ENCODE measurements at places on chromosomes 5 and 9.

DNA sequence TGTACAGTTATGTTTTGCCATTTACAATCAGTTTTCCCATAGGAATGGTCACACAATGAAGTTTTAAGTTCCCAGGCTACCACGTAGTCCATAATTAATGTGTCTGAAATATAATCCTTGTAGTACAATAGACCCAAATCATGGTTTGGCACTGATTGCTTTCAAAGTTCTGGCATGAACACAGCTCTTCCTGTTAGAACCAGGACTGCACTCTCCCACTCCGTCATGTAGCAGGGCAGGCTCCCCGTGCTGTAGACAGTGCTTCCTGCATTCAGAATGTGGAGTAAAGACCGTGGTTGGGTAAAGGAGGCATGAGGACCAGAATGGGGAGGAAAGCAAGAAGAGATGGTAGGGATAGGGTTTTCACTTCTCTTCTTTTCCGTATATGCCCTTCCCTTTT, 4.0 kb downstream of the SEC61B start:
- no peak for DNase-seq

GRCh38 chr9:37941253-37941652, 37.3 kb upstream of the SLC25A51 start:
- no peak for DNase-seq

DNA sequence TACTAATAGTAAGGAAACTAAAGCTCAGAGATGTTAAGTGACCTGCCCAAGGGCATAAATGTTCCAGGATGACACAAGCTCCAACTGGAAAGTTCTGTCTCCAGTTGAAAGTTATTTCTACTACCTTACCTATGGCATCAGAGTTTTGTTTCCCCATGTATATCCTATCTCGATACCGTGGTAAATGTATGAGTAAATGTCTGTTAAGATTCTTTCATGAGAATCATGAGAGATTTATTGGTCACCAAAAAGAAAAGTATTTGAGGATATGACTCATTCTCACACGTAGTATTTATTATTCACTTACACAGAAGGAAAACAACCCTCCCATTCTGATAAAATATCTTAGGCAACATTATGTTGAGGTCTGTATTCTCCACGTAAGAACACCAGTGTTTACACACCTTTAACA, 11.1 kb upstream of the SHOC1 start:
- DNase-seq = no peak

GRCh38 chr5:72662305-72662704, 154.2 kb upstream of the TNPO1 start:
- no peak for DNase-seq

DNA sequence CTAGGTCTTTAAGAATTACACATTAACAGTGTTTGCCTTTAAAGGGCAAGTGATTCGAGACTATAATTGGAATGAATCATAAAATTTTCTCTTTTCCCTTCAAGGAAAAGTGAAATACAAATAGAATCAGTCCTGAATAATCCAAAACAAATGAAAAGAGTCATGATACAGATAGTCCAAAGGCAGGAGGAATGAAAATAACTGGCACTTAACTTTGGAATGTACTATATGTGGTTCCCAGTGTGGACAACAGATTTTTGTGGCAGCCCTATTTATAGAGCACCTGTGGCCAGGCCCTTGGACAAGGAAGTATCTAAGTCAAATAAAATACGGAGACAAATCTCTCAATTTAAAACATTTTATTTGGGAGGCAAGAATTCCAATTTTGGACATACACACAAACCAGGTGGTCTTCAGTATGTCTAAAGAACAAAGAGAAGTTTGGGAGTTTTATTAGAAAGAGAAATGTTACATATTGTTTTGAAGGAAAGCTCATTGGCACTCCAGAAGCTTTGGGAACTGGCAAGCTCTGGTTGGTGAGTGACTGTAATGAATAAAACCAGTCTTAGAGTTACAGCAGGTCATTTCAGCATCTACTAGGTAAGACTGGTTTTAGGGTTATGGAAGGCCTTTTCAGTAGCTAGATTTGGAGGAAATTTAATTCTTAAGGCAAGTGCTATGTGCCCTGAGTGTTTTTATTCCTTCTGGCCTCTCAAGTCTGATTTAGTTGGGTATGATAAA, 116.0 kb upstream of the PAM start:
- DNase-seq = no peak

GRCh38 chr5:76467216-76467615, 64.1 kb downstream of the IQGAP2 start:
- no peak for DNase-seq

- DNase-seq = no peak
These were observed 65.0 kb downstream of the KIAA1958 start for GRCh38 chr9:112551641-112552040.

GRCh38 chr5:100840789-100841188, 62.3 kb downstream of the ST8SIA4 start:
- DNase-seq = no peak

GRCh38 chr9:131841765-131842318, 102.0 kb upstream of the RAPGEF1 start:
- no peak for DNase-seq

GRCh38 chr5:19608444-19609002, 379.5 kb downstream of the CDH18 start:
- DNase-seq = no peak

DNA sequence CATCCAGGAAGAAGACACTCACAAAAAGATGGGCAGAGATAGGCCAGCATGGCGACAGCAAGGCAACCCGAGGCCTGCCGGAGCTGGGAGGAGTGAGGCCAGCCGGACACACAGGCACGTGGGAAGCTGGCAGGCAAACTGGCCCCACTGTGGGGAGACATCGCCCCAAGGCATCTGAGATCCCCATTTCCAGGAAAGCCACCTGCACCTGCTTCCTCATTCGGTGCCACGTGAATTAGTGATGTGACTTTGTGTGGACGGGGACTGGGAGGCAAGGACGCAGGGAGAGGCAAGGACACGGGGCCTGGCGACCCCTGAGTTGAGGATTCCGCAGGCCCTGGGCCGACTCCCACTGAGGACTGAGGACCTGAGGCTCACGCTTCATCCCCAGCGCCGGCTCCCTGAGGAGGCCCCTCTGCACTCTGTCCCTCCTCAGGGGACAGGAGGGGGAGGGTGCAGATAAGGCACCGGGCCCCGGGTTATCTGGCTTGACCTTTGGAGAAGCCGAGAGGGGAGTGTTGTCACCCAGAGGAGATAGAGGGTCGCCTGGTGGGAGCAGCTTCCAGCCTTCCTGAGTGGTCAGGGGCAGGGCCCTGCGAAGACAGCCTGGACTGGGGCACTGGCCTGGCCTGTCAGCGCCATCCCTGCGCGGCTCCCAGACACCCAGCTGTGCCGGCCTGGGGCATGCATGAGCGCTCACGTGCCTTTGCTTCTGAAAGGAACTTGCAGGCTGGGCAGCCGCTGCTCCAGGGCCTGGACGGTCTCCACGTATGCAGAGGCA, 39.7 kb downstream of the NDUFS6 start:
- DNase-seq = no peak

- no peak for DNase-seq
These were observed 561 bp downstream of the SEC61B start for GRCh38 chr9:99222416-99223270.

- no peak for DNase-seq
These were observed 306.8 kb downstream of the ZNF608 start for GRCh38 chr5:124439609-124440008.

DNA sequence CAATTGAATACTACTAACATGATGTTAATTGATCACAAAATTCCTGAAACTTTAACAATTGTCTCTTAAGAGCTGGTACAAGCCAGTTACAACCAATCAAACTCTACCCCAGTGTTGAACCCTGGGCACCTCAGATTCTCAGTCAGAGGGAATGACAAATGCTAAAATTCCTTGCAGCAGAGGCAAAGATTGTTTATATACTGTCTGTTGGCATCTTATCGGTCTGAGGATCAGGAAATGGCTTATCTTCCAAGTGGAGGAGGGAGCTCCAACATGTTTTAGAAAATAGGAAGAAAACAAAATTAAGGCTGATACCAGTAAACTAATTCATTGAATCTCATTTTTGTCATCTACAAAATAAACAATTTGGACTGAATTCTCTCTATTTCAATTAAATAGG, 527.8 kb upstream of the ZNF608 start:
- no peak for DNase-seq

GRCh38 chr5:78467752-78468357, 107.4 kb downstream of the SCAMP1 start:
- no peak for DNase-seq

DNA sequence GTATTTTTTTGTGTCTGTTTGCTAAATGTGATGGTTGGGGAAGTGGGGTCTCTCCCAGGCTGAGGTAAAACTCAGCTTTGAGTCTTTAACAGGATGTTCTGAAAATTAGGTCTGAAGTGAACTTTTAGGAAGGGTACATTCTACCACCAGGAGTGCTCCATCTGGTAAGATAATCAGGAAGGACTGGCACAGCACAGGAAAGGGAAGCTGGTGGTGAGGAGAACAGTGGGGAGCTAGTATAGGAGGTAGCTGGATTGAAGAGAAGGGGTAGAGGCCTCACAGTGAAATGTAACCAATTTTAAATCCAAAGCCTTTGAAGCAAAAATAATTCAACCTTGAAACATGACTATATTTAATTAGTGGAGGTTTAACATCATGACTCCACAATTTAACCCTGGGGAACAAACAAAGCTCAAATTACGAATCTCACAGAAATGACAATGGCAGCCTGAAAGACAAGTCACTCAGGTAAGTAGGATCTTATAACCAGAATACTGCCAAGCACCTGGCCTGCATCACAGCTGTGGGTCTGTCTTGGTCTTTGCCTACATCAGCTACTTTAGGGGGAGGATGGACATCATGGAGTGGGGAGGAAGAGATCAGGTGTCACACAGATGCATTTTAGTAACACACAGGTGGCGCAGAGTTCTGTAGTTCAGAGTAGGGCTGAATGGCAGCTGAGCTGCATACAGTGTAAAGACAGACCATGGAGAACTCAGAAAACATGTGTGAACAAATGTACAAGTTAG, 445.3 kb downstream of the DMRT2 start:
- no peak for DNase-seq

GRCh38 chr5:178240341-178240741, 7.7 kb upstream of the PHYKPL start:
- DNase-seq = no peak

DNA sequence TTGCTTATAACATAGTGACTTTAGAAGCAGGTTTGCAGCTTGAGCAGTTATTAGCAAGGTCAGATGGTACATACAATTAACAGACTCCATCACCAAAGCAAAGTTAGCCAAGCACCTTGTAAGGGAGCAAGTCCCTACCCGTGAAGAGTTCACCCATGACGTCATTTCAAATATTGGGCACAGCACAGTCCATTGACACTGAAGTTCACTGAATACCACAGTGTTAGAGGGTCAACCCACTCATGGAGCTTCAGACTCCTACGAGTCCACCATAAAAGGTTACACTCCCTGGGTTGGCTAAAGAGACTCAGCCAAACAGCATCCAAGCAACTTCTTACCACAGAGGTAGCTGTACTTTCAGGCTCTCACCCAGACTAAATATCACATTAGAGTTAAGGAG, 77.5 kb downstream of the GALNT10 start:
- DNase-seq = no peak

DNA sequence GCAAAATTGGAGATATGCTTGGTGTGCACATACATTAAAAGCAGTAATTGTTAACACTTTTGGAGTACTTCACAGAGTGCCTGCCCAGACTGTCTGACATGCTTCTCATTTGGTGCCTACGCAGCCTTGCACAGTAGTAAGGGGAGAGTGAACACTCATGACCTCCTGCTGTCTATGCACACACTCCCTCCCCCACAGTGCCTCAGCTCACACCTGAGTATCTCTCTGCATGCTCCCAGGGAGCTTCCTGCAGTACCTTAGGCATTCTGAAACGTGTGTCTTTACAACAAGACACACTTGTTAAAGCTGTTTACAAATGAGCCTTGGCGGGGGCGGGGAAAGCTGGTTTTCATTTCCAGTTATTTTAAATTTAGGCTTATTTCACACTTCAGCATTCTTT, 18.0 kb downstream of the MAP3K1 start:
- DNase-seq = no peak

DNA sequence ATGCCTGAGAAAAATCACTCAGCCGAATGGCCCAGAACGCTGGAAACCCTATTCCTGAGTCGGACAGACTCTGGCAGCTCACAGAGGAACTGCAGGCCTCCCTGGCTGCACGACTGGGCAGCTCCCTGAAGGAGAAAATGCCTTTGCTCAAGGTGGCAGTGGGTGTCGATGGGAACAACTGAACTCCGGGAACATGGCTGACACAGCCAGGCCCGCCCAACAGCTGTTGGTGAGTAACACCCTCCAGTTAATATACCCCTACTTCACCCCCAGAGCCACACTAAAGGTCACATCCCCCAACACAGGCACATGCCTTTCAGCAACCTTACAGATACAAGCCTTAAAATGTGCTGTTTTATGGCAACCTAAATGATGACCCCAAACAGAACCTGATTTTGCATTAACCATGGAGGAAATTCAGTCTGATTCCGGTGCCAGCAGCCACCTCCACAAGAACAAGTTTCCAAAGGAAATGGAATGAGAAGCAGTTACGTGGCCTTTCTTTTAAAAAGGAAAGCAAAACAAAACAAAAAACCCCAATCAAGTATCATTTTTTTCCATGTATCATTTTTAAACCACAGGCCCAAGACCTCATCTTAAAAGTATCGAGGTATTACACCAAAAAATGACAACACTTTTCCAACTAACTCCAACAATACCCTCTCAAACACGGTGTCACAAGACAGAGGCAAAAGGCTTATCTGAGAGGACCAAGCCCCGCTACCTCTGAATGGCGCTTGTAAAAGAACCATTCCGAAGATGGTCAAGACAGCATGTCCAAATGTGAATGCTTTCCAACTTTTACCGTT, 3.1 kb downstream of the KLF9 start:
- DNase-seq = no peak

DNA sequence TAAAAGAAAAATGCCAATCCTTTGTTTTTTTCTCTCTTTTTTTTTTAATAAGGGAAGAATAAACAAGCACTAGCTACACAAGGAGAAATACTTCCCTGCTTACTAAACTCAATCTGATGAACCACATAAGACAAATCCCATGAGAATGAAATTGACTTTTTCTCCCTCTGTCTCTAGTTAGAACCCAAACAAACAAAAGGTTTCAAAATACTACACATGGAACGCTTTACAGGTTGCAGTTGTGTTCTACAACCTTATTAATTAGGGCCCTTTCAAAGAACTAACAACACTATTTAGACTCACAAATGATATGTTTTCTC, 124.5 kb downstream of the PDE4D start:
- no peak for DNase-seq

- no peak for DNase-seq
These were observed 390.0 kb downstream of the ENC1 start for GRCh38 chr5:74250304-74251102.

- DNase-seq = no peak
These were observed 8.6 kb downstream of the RAPGEF1 start for GRCh38 chr9:131731237-131731636.

- no peak for DNase-seq
These were observed 42.4 kb upstream of the SMIM32 start for GRCh38 chr5:136235321-136235720.

GRCh38 chr5:170301981-170302652, 4.5 kb upstream of the LCP2 start:
- no peak for DNase-seq

Data from stimulated activated CD8-positive, alpha-beta memory T cell treated with anti-CD3 and anti-CD28 coated beads, Interleukin-4, amount 100 ng/mL, for 4 hours (primary cell).